ENCODE measurements at places on chromosomes 7 and 10.

GRCh38 chr10:124722798-124723783 is 21.1 kb downstream of the FAM53B start:
- no peak for DNase-seq

GRCh38 chr10:28047061-28047460 is 48.2 kb upstream of the ODAD2 start:
- no peak for DNase-seq

DNA sequence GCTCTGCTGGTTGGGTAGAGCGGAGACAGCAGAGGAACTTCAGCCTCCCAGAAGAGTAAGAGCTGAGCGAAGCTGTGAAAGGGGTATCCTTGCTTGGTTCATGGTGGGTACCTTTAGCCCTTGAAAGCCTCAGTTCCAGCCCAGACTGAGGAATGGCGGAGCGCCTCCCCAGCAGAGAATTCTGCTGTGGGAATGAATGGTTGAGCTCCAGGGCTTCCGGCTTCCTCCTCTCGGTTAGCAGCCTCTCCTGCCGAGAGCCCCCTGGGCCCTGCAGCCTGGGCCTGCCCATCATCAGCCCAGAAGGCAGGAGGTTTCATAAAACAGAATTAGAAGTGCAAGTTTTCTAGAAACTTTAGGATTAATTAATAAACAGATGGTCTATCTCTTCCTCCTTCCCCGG is 79.9 kb upstream of the ANLN start:
- no peak for DNase-seq

- DNase-seq = no peak
These were observed 118.1 kb downstream of the SLC25A13 start for GRCh38 chr7:96203786-96204185.

DNA sequence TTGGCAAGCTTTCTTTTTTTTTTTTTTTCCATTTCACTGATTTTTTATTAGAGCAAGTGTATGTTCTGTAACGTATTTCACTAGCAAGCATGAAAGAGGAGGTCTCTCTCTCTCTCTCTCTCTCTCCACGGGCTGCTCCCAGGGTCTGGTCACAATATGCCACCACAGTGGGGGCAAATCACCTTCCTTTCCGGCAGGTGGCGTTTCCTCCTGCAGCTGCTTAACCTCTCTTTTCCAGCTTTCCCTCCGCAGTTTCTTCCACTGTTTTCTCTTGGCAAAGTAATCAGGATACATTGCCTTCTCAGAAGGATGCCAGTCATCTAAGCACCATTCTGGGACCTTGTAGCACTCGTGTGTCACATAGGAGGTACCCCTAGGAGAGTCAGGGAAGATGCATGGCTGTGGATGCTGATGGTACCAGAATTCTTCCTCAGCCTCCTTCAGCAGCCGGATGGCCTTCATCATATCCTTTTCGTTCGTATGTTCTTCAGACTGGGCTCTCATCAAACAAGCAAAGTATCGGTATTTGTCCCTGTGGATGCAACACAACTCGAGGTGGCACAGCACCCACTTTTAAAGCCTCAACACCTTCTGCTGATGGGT is 197.3 kb upstream of the PODXL start:
- peak; percentile 37 for DNase-seq

DNA sequence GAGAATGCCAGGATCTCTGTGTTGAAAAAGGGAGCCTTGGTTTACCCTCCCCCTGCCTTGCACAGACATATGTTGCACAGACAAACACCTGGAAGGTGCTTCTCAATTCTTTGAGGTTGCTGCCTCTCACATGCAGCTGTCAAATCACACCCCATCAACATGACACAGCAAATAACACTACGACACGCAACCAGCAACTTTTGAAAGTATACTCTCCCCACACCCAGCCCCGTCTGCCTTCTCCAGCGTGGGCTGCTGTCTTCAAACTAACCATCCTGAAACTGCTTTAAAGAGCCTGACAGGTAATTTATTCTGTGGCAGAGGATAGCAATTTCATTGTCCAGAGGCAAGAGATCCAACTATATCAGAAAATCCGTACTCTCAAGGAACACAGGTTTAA is 136.1 kb downstream of the PLXNA4 start:
- DNase-seq = no peak

DNA sequence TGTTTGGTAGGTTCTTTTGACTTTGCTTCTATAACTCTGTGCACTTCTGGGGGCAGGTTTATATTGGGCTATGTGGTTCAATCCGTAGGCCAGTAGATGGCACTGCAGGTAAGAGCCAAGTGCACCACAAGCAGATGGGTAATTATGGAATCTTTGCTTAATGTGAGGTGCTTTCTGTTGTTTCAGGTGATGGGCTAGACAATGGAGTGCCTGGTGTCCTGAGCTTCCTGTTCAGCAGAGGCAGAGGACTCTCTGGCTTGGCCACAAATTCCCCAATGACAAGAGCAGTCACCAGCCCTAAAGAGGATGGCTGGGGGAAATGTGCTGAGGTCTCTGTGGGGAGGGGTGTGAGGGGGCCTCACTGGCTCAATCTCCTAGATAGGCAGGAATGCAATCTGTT is 455.0 kb downstream of the CCSER2 start:
- peak; percentile 65 for DNase-seq

DNA sequence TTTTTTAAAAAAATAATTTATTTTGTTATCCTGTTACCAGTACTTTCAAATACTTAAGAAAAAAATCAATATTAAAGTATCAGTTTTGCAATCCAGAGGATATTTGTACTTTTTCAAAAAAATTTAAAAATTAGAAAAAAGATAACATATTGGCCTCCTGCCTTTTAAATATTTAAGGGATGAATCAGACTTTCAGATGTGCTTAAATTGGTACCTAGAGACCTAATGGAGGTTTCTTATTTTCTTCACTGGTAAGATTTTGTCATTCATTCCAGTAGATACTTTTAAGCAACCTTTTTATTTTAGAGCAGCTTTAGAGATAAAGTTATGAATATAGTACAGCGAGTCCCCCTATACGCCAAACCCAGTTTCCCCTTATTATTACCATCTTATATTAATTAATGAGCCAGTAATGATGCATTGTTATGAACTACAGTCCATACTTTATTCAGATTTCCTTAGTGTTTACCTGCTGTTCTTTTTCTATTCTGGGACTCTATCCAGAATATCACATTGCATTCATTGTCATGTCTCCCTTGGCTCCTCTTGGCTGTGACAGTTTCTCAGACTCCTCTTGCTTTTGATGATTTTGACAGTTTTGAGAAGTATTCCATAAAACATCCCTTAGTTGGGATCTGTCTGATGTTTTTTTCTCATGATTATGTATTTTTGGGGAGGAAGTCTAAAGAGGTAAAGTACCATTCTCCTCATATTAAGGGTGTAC is 34.2 kb downstream of the BICC1 start:
- DNase-seq = no peak

- peak; percentile 49 for DNase-seq
These were observed 21.0 kb downstream of the UPP1 start for GRCh38 chr7:48109848-48110663.

- DNase-seq = no peak
These were observed 93.8 kb downstream of the INPP5A start for GRCh38 chr10:132631338-132631735.

- peak; percentile 97 for DNase-seq
These were observed 11.8 kb downstream of the SFXN3 start for GRCh38 chr10:101042667-101043362.

- DNase-seq = peak; percentile 22
These were observed 696.3 kb upstream of the C7orf33 start for GRCh38 chr7:147894271-147894670.

- no peak for DNase-seq
These were observed 22.4 kb downstream of the MTURN start for GRCh38 chr7:30157204-30157603.

GRCh38 chr10:22560913-22561239 is 153.5 kb downstream of the PIP4K2A start:
- peak; percentile 49 for DNase-seq

DNA sequence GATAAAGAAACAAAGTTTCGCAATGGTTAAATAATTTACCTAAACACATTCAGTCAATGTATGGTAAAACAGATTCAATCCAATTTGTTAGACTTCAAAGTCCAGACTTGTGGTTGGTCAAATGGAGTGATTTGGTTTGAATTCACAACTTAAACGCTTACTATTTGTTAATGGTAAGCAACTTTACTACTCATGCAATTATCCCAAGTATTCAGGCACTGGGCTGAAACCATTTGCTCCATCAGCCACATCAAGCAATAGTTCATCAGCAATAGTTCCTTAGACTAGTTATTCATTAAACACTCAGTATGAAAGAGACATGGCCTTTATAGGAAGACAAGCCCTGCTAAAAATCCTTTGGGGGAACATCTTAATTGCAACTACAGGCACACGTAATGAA is 253.0 kb downstream of the AGMO start:
- DNase-seq = no peak

- DNase-seq = no peak
These were observed 124.9 kb downstream of the CYP26A1 start for GRCh38 chr10:93198401-93199131.

DNA sequence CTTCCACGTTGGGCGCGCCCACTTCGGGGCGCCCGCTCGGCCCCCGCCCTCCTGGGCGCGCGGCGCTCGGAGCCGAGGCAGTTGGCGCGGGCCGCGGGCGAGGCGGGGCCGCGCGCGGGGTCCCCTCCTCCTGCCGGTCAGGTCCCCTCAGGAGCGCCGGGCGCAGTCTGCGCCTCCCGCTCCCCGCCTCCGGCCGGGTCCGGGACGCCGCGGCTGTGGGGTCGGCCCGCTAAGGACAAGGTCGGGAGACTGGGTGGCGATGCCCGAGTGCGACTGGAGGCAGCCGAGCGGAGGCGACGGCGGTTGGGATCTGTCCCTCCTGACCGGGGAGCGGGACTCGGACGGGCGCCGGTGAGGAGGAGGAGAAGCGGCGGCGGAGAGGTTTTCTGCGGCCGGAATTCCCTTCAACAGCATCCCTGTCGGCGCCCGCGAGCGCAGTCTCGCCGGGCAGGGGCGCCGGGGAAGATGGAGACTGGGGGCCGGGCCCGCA is at the start of gene ATRNL1:
TSS of gene ATRNL1 (plus strand) at position 80 of the 490 bp plus-strand sequence. CDS start at position 466, 386 bp downstream.
- peak; percentile 63 for DNase-seq

GRCh38 chr7:17054836-17055235 is 173.1 kb upstream of the AGR3 start:
- DNase-seq = no peak

- no peak for DNase-seq
These were observed 144.2 kb downstream of the MDFIC start for GRCh38 chr7:115066050-115066449.

DNA sequence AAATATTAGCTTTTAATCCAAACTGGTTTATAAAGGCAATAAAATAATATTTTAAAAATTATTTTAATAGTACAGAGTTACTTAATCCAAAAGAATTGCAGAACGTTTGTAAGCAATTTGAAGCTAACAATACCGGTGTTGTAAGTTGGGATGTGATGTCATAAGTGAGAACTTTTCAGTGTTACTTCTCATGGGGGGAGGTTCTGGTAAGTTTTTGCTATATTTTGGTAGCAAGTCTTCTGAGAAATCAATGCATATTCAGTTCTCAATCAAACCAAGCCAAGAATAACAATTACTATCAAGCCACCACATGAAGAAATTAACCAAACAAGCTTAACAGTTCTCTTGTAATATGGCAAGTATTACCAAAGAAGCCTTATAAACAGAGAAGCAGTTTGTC is 147.1 kb upstream of the ASAH2 start:
- DNase-seq = no peak

DNA sequence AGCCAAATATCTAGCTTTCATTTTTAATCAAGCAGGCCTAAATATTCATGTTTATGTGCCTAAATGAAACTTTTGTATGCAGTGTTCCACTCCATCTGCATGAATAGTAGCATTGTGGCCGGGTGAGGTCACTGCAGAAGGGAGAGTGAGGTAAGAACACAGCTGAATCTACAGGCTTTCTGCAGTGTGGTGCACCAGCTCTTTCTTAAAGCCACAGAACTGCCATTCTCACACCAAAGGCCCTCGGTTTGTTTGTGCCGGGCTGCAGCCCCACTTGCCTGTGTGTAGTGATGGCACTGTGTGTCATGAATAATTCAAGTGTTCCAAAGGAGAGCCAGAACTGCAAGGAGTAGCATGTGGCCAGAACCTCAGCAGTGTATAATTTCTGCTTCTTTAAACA is 204.1 kb downstream of the TRIL start:
- DNase-seq = no peak

- no peak for DNase-seq
These were observed 8.6 kb downstream of the EVX1 start for GRCh38 chr7:27251136-27251651.

- DNase-seq = no peak
These were observed 169.9 kb upstream of the POT1 start for GRCh38 chr7:125099519-125099918.

GRCh38 chr7:5291301-5291700 is 8.6 kb downstream of the SLC29A4 start:
- no peak for DNase-seq

All from SK-N-DZ (cell line).